ENCODE measurements at places on chromosomes 6 and 20. TPM values are rescaled to one million over a fixed set of nuclear protein-coding genes. Genes with fewer than 3 reads are reported as not detected.

The LY86 gene
- total RNA-seq = not detected

The CALHM5 gene
- total RNA-seq = 5.0 TPM

The ELOVL2 gene
- 4.1 TPM for total RNA-seq

The SLC35D3 gene
- total RNA-seq = not detected

The CDSN gene
- total RNA-seq = not detected

The OARD1 gene
- total RNA-seq = 11.8 TPM

The CGA gene
- total RNA-seq = not detected

The FERMT1 gene
- 4.9 TPM for total RNA-seq

The DLGAP4 gene
- total RNA-seq = 32.3 TPM

The ARMC2 gene
- total RNA-seq = 3.0 TPM

The POLR3F gene
- total RNA-seq = 4.9 TPM

The BACH2 gene
- 0.06 TPM for total RNA-seq

The ADGRF1 gene
- total RNA-seq = not detected

The NRSN1 gene
- total RNA-seq = not detected

The GSTA3 gene
- not detected for total RNA-seq

The NKX2-2 gene
- total RNA-seq = not detected

The PPIL6 gene
- 3.9 TPM for total RNA-seq

The RIPPLY2 gene
- total RNA-seq = not detected

The PRRT1 gene
- 1.8 TPM for total RNA-seq

The SLC2A4RG gene
- total RNA-seq = 39.2 TPM

The ENPP4 gene
- 0.59 TPM for total RNA-seq

The BMP6 gene
- 8.8 TPM for total RNA-seq

The TULP1 gene
- not detected for total RNA-seq

The RNF217 gene
- total RNA-seq = 8.5 TPM

The RCAN2 gene
- total RNA-seq = 0.37 TPM

The SAMD3 gene
- not detected for total RNA-seq

The RIMS1 gene
- not detected for total RNA-seq

The EMILIN3 gene
- 0.31 TPM for total RNA-seq

The OR2H2 gene
- total RNA-seq = not detected

The SLC44A4 gene
- not detected for total RNA-seq

All from cardiac ventricle fibroblast (primary cell).